ENCODE measurements at places on chromosomes 11 and 22.
A peak's percentile ranks its signal among the peaks of the same experiment; 100 is the strongest.

DNA sequence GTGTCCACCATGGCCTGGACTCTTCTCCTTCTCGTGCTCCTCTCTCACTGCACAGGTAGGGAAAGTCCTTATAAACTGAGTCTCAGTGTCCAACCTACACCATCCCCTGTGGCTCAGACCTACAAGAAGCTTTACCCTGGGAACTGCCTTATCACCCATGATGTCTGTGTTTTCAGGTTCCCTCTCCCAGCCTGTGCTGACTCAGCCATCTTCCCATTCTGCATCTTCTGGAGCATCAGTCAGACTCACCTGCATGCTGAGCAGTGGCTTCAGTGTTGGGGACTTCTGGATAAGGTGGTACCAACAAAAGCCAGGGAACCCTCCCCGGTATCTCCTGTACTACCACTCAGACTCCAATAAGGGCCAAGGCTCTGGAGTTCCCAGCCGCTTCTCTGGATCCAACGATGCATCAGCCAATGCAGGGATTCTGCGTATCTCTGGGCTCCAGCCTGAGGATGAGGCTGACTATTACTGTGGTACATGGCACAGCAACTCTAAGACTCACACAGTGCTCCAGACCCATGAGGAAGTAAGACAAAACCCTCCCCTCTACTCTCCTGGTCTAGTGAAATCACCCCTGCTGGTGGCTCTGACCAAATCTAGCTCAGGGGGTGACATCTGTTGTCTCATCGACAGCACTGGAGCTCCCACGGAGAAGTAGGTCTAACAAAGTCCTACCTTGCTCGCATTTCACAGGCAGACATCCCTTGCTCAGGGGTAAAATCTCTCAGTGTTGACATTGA lies 74.3 kb downstream of the VPREB1 start:
- no peak for DNase-seq

DNA sequence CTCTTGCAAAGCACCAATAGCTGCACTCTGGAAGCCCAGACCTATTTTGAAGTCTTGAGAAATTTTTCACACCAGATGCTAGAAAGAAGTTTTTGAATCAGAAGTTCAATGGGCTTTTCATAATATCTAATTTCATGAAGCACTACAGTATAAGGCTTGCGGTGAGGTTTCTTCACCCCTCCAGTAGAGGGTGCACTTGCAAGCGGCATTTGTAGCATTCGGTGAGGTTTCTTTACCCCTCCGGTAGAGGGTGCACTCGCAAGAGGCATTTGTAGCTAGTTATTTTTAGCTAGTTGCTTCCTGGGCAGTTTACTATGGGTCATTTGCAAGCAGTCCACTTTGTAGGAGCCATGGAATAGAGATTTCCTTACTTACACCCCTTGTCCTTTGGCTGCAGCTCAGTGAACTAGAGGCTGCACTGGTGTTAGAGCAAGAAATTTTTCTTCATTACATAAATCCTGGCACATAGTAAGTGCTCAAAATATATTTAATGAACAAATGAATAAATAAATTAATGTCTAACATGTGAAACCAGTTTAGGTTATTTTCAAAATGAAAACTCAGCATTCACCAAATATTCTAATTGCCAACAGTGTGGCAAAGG lies 7.8 kb upstream of the NOX4 start:
- DNase-seq, result no peak

- no peak for DNase-seq
Measured at GRCh38 chr11:134118006-134118405, 49.1 kb downstream of the JAM3 start.

- no peak for DNase-seq
Measured at GRCh38 chr11:19365743-19366410, 125.1 kb upstream of the E2F8 start.

- DNase-seq, result no peak
Measured at GRCh38 chr11:81870815-81871214, 862.8 kb downstream of the FAM181B start.

GRCh38 chr11:114207096-114207495 lies 89.1 kb upstream of the NNMT start:
- no peak for DNase-seq

DNA sequence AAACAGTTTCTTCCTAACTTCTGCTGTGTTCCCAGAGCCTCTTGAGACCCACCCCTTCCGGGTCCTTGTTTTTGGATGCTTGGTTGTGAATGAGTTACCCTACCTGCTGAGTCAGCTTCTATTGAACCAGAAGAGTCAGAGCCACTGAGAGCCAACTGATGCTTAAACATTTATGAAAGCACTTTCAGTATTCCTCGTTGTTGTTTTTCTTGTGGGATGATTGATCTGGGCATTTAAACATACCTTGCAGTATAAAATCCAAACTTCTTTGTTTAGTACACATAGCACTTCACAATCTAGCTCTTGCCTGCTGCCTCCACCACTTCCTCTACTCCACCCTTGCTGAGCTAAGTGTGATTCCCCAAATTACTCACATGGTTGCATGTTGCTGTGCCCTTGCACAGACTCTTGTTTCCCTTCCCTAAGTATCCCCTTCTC lies 5.5 kb downstream of the PRSS23 start:
- no peak for DNase-seq

DNA sequence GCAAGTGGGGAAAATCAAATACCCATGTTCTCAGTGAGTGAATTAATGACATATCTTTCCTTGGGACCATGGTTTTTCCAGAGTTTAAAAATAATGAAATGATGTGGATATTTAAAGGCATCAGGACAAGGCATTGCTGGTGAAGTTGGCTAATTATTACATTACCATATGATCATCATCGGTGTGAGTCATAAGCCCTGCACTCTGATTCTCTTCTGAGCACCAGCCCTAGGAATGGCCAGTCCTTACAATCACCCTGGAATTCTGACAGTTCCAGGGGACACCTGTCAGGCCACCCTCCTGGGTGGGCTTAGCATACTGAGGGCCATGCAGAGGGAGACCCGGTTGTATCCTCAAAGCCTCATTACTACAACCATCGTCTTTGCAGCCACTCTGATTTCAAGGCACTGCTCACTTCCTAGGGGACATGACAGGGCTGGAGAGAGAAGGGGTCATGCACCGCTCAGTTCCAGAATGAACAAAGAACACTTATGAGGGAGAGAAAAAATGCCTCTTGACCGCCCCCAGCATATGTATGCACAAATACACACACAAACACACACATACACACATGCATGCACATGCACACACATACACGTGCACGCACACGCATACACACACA lies 365.0 kb downstream of the MIAT start:
- no peak for DNase-seq

DNA sequence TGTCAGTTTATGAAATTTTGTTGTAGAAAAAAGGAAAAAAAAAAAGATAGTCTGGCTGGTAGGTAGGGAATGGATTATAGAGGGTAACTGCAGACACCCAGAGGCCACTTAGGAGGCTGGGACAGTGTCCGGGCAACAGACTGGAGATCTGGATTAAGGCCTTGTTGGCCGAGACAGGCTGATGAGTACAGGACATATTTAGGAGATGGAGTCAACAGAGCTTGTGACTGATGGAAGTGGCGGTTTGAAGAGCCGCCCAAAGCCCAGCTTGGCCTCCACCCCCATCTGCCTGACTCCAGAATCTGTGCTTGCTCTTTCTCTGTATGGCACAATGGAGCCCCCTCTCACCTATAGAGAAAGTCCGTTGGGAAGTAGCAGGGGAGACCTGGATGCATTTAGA lies 7.6 kb downstream of the PLEKHB1 start:
- no peak for DNase-seq

- DNase-seq, result peak; percentile 72
Measured at GRCh38 chr11:62400760-62401159, 18.1 kb upstream of the SCGB1A1 start.

GRCh38 chr11:86440843-86441242 lies 66.2 kb downstream of the CCDC81 start:
- no peak for DNase-seq

DNA sequence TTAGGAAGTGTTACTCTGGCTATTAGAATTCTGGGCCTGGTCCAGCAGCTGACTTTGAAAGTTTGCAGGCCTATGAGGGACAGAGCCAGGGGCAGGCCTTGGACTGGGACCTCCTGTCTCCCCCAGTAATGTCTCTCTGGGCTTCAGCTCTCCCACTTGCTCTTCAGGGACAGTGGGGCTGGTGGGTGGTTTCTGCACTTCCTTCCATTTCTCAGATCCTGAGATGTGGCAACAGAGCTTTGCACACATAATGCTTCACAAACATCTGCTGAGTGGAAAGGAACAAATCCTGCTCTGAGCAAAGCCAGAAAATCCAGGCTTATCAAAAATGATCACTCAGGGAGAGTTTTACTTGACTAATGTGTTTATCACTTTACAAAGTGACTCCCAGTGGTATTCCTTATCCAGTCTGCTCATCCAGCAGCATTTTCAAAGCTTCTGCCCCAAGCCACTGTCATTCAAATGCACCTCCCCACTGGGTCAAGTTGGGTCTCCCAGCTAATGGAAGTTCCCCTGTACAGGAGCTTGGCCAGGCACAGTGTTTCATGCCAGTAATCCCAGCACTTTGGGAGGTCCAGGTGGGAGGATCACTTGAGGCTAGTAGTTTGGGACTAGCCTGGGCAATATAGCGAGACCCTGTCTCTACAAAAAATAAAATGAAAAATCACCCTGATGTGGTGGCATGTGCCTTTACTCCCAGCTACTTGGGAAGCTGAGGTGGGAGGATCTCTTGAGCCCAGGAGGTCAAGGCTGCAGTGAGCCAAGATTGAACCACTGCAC lies 13.5 kb upstream of the OSBP2 start:
- DNase-seq, result no peak

- DNase-seq, result no peak
Measured at GRCh38 chr11:11451501-11452005, 98.5 kb upstream of the CSNK2A3 start.

DNA sequence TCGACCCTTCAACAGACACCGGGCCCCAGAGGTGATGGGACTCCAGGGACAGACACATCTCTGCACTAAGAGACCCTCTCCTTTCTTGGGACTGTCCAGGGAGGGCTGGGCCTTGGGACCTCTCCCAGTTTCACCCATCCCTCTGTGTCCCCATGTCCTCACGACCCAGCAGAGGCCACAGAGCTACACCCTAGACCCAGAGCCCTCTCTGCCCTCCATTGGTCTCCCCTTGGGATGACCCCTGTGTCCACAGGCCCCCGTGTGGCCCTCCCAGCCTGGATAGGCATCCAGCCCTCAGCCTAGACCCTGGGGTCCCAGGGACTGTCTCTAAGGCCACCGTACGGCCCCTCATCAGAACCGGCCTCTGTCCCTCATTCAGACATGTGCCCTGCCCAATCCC lies 7.5 kb upstream of the DRICH1 start:
- DNase-seq, result no peak

DNA sequence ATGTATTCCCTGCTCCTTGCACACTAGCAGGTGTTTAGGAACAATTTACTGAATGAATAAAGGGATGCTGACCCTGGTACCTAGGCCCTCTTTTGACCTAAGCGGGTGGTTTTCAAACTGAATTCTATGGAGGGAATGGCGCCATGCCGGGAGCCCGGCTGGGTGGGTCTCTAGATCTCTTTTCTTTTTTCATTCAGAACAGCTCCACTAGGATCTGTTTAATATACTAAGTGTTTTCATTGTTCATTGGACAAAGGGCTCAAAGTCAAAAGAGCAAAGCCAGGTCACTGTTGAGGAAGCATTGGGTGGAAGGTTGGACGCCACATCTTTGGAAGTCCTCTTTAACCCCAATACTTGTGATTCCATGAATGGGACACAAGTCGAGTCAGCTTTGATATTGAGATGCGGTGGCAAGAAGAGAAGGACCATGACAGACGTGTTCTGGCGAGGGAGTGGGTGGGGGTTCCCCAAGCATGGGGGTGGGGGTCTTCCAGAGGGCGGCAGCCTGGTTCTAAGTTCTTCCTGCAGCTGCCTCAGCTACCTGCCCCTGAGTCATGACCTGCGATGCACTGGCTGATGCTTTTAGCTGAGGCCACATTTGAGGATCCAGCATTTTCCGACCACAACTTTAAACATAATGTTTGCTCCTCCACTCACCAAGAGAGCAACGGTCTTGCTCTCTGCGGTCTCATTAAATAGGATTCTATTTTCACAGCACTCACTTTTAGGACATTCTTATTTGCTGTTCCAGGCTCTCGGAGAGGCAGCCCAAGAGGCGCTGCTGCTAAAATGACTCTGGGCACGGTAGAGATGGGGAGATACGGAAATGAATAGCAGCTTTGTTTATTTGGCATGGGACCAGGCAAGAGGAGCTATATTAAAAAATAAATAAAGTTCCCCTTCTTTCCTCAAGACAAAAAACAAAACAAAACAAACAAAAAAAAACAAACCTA lies 100.6 kb downstream of the FBXO7 start:
- no peak for DNase-seq

DNA sequence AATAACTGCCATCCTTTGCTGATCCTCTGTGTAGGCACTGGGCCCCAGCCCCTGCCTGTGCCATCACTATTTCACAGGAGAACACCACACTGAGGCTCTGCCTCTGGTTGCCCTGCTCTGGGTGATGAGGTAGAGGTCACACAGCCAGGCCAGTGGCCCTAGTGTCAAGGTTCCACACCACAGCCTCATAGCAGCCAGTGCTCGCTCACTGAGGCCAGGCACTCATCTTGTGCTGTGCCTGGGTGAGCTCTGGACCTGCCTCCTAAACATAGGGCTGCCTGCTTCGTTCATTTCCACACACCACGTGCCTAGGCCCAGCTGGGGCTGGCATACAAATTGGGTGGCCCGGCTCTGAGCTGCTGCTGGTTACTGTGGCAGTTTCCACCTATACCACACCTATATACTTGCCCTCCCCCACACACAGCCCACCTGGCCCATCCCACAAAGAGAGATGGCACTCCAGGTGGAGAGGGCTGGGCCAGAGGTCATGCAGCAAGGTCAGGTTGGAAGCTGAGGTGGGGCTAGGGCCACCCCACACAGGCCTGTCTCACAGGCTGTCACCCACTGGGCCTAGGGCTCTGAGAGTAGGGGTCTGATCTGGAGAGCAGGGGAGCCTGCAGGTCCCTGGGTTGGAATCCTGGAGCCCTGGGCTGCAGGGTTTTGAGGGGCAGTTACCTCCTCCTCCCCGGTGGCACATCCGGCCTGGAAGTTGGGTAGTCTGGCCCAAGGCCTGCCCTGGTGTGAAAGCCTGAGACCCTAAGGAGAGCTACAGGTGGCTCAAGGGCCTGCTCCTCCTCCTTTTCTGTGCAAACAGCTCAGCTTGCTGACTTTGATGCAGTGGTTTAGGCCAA lies 11.2 kb downstream of the KCNQ1OT1 start:
- DNase-seq, result no peak

- no peak for DNase-seq
Measured at GRCh38 chr11:118768690-118769089, 22.3 kb downstream of the DDX6 start.

DNA sequence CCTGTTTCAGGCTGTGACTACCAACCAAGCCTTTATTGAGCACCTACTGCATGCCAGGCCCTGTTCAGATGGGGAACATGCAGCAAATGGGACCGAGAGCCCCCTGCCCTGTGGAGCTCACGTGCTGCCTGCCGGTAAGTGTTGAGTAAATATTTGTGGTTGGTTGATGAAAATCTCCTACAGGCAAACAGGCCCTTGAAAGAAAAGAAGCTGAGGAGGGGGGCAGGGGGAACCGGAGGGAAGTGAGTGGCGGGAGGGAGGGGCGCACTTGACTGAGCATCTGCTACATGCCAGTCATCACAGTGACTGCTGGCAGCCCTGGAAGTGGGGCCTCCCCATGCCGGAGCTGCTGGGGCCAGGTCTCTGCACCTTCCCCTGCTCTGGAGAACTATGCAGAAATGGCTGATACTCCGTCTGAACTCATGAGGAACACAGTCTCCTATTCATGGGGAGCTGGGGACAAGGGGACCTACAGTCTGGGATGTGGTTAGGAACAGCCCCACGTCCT lies 34.2 kb downstream of the MACROD1 start:
- no peak for DNase-seq
